ENCODE measurements at places on chromosomes 3 and 15.

DNA sequence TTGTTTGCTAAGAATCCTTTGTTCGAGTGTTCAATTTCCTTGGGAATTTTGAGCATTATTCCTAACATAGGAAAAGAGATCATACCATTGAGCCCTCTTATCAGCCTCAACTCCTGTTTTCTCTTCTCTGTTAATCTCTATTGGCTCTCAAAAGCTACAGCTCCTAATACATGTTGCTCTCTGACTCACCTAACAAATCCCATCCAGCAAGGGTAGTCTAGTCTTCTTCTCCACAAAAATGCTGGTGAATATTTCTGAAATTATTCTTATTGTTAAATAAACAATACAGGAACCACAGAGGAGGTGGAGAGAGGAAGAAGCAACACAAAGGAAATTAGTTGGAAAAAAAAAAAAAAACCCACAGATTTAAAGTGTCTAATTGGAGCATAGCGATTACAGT, 325.8 kb upstream of the NAALADL2 start:
- no peak for DNase-seq

DNA sequence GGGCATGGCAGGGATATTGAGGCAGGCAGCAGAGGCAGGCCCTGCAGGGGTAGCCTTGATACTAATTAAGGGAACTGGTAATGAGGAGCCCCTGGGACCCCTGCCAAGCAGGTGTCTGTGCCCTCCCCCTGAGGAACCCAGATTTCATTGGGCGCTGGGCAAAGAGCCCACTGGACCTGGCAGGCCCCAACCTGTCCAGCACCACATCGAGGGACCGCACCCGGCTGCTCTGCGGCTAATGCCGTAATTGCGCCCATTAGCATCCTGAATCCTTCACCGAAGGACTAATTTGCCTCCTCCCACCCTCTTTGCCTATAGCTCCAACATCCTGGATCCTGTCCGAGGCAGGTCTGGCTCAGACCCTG, 13.7 kb upstream of the SEMA3B start:
- DNase-seq, result no peak

GRCh38 chr3:110174908-110175307, 837.6 kb upstream of the DPPA4 start:
- no peak for DNase-seq

- DNase-seq, result no peak
Measured at GRCh38 chr3:16484216-16484615, 29.3 kb downstream of the RFTN1 start.

GRCh38 chr3:78804251-78805037, 963.4 kb downstream of the ROBO1 start:
- DNase-seq, result no peak

- DNase-seq, result no peak
Measured at GRCh38 chr3:49656541-49657112, 17.5 kb upstream of the APEH start.
